ENCODE measurements at places on chromosomes 1 and 21. TPM values are rescaled to one million over a fixed set of nuclear protein-coding genes. Genes with fewer than 3 reads are reported as not detected.

HPDL gene
- not detected for total RNA-seq

STIL gene
- 1.7 TPM for total RNA-seq

GBP7 gene
- 0.32 TPM for total RNA-seq

TACSTD2 gene
- total RNA-seq, result 112 TPM
